CD4-positive, alpha-beta T cell treated with Interleukin-6 for 4 hours (primary cell): ENCODE measurements at places on chromosomes 2 and 18.

GRCh38 chr2:209940936-209941335, 61.5 kb upstream of the RPE start:
- no peak for DNase-seq

GRCh38 chr2:68057658-68058396, 5.0 kb downstream of the C1D start:
- DNase-seq: no peak

GRCh38 chr2:133581010-133581760, 12.9 kb upstream of the NCKAP5 start:
- DNase-seq: no peak

DNA sequence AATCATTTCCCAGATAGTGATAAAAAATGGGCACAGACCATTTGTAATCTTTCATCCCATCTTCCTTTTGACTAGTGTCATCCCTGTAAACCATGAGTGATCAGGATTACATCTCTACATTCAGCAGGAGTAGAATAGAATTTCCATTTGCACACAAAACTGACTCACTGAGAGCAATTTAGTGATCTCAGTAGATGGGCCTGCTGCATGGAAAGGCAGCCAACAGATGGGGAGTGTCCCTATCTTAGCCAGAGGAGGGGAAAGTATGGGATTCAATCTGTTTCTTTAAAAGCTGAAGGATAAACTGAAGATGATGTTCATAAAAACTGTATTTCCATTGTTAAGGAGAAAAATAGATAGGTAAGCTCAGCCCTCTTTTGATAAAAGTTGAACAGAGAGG, 441.7 kb downstream of the ZNF521 start:
- no peak for DNase-seq

- no peak for DNase-seq
Measured at GRCh38 chr2:131112529-131112928, 7.4 kb downstream of the PLEKHB2 start.

- no peak for DNase-seq
Measured at GRCh38 chr18:76445275-76445674, 49.8 kb downstream of the ZNF516 start.

GRCh38 chr2:14602309-14602708, 30.2 kb upstream of the LRATD1 start:
- DNase-seq: no peak
